ENCODE measurements at places on chromosomes 7 and 10. TPM values are rescaled to one million over a fixed set of nuclear protein-coding genes. Genes with fewer than 3 reads are reported as not detected.

LIPM gene
- not detected for total RNA-seq

SYT15B gene
- total RNA-seq = 3.5 TPM

ZNF25 gene
- 1.9 TPM for total RNA-seq

ACSL5 gene
- total RNA-seq = 0.30 TPM

AMZ1 gene
- 0.03 TPM for total RNA-seq

INTS15 gene
- 24.4 TPM for total RNA-seq

CYP2W1 gene
- 0.05 TPM for total RNA-seq

MTURN gene
- 6.6 TPM for total RNA-seq

OR2A14 gene
- not detected for total RNA-seq

CCL26 gene
- total RNA-seq = 7.1 TPM

ASB10 gene
- total RNA-seq = not detected

CHAT gene
- not detected for total RNA-seq

H2BK1 gene
- total RNA-seq = not detected

SLC13A1 gene
- not detected for total RNA-seq

GNAT3 gene
- not detected for total RNA-seq

PGAM2 gene
- not detected for total RNA-seq

SCD gene
- total RNA-seq = 136 TPM

C10orf62 gene
- total RNA-seq = not detected

VSIR gene
- total RNA-seq = 31.1 TPM

IRF5 gene
- 12.5 TPM for total RNA-seq

TAS2R4 gene
- not detected for total RNA-seq

PRPS1L1 gene
- total RNA-seq = not detected

CACNA2D1 gene
- 10.2 TPM for total RNA-seq

VPS37D gene
- 6.6 TPM for total RNA-seq

GIMAP8 gene
- total RNA-seq = not detected

KCNH2 gene
- 1.5 TPM for total RNA-seq

EBLN1 gene
- not detected for total RNA-seq

SFXN4 gene
- total RNA-seq = 46.5 TPM

OPN1SW gene
- total RNA-seq = not detected

CYP3A4 gene
- not detected for total RNA-seq

EIF5AL1 gene
- 2.0 TPM for total RNA-seq

GSAP gene
- total RNA-seq = 2.9 TPM

C7orf57 gene
- total RNA-seq = 0.18 TPM

LRIT1 gene
- not detected for total RNA-seq

VSTM2A gene
- not detected for total RNA-seq

INHBA gene
- 0.11 TPM for total RNA-seq

ARHGAP12 gene
- 25.8 TPM for total RNA-seq

STEAP2 gene
- 4.2 TPM for total RNA-seq

SNX10 gene
- 4.5 TPM for total RNA-seq

RNF133 gene
- total RNA-seq = not detected

PDCD4 gene
- total RNA-seq = 30.7 TPM

SLC13A4 gene
- total RNA-seq = not detected

CRHR2 gene
- total RNA-seq = not detected

IGFBP1 gene
- total RNA-seq = 49.5 TPM

BAMBI gene
- total RNA-seq = 15.6 TPM

TMEM72 gene
- total RNA-seq = not detected

MRLN gene
- not detected for total RNA-seq
